ENCODE measurements at places on chromosomes 3 and 15. TPM values are rescaled to one million over a fixed set of nuclear protein-coding genes. Genes with fewer than 3 reads are reported as not detected.
A peak's percentile ranks its signal among the peaks of the same experiment; 100 is the strongest.

The TRH gene
- not detected for total RNA-seq

The CPN2 gene
- total RNA-seq = not detected

DNA sequence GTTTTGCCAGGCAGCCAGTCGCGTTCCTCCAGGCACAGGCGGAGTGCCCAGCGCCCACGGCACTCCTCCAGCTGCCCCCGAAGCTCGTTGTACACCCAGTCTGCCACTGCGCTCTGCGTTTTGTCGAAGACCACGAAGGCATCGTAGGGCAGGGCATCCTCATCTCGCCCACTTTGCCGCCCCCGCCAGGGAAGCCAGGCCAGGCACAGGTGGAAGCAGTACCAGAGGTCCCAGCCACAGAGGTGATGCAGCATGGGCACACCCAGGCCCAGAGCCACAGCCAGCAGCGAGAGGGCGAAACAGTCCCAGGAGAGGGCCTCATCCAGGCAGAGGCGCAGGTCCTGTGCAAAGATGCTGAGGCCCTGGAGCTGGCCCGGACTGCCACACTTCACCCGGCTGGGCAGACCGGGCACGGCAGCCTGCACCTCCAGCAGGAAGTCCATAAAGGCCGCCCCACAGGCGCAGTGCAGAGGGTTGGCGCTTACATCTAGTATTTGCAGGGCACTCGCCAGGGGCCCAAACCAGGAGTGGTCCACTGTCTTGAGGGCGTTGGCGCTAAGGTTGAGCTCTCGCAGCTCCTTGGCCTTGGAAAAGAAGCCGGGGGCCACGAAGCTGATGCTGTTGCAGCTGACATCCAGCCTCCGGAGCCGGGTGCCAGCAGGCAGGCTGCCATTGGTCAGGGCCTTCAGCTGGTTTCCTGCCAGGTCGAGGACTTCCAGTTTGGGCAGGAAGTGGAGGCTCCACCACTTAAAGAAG lies 3.7 kb downstream of the TLR9 start:
- DNase-seq = no peak

GRCh38 chr3:23435318-23435717 lies 232.2 kb downstream of the UBE2E2 start:
- DNase-seq = peak; percentile 33

DNA sequence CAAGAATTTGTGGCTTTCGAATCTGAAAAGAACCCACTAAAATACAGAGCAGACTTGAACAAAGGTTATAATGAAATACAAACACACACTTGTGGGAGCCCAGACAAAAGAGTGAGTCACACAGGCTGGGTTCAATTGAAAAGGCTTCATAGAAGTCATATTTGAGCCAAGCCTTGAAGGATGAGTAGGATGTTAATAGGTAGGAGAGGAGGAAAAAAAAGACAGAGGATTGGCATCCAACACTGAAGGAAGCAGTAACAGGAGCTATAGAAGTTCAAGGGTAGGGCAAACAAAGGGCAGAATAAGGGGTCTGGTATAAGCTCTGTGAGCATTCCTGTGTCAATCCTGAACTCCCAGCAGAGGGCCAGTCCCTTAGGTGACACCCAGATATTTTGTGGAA lies 325.4 kb downstream of the FOXP1 start:
- peak; percentile 82 for DNase-seq

DNA sequence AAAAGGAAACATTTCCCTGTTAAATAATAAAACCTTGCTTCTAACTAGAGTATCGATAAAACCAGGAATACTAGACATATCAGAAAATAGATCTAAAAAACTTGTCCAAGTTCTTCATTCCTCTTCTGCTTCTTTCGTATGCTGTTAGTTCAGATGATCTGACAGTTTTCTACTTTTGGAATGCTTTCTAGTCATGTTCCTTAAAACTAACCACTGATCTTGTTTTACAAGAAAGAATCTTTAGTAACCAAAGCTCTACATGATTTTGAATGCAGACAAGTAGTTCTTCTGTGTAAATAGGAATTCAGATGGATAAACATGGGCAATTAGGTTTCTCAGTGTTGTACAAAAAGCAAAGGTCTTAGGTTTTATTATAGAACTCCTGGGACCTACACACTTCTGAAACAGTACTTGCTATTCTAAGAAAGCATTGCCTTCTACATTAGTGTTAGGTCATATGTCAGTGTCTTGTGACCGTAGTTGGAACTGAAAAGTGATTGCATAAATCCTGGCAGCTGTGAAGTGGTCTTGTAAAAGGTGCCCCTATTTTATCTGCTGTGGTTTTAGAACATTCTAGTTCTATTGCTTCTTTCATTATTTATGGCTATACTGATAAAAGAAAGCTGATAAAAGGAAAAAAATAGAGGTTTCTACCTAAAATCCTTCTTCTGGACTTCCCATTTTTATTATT lies 40.7 kb downstream of the SNRK start:
- DNase-seq = no peak

DNA sequence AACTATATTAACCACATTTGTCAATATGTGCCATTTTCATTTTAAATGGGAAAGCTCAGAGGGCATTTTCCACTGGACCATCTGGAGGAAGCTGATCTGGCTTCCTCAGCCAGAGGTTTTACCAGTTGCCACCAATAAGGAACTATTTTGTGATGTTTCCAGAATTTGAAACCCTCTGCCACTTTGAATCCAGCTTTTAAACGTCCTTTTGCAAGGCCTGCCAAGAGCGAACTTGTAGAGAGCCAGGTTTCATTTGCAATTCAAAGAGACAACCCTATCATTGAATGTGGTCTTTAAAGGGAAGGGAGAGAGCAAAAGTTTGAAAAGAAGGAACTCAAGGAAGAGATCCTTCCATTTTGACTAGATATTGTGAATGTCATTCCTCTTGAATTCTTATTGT lies 123.3 kb upstream of the CHL1 start:
- DNase-seq = no peak

DNA sequence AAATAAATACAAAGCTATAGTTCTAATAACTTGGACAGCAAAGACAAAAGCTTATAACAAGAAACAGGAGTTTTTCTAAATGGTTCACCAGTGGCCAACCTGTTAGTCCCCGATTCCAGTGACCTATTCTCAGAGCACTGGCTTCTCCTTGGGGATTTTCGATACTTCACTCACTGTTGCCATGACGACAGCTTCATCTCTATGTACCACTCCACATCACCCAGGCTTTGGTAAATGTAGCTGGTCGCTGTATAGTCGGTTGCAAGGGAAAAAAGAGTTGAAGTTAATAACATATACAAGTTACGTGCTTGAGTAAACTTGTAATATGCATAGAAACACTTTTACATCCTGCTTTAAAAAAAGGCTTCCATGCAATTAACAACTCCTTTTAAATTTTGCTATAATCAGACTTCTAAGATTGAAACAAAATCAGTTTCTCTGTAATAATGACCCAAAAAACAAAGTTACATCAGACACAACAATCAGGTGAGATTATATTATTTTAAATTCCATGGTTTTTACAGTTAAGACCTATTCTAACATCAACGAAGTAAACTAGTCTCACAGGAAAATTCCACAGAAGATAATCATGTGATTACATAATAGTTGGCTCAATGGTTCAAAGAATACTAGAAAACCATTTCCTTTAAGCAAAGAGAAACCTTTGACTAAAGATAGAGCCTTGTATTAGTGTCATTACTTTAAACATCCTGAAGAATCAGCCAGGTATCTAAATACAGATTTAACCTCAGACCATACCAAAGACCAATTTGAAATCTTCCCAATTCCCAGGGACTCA lies 2.9 kb downstream of the CCNL1 start:
- DNase-seq = peak; percentile 50

GRCh38 chr3:128585189-128585588 lies 65.4 kb downstream of the RPN1 start:
- no peak for DNase-seq

DNA sequence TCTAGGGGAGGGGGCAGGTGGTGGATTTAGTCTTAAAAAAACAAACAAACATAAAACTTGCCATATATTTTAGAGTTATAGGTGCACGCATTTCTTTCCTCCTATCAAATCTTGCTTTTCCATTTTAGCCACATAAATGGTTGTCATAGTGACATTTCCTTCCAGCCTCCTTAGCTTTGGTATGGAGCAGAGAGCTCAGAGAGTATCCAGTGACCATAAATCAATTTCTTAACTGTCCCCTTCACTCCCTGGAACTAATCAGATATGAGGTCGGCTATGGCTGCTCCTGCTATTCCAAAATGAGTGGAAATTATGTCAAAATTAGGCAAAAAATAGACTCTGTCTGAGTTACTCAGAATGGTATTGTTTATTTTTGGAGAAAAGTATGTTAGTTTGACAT lies 164.5 kb downstream of the EBLN2 start:
- DNase-seq = no peak

The TLR9 gene
- total RNA-seq = not detected

GRCh38 chr15:36458411-36458810 lies 121.0 kb upstream of the CDIN1 start:
- DNase-seq = no peak

DNA sequence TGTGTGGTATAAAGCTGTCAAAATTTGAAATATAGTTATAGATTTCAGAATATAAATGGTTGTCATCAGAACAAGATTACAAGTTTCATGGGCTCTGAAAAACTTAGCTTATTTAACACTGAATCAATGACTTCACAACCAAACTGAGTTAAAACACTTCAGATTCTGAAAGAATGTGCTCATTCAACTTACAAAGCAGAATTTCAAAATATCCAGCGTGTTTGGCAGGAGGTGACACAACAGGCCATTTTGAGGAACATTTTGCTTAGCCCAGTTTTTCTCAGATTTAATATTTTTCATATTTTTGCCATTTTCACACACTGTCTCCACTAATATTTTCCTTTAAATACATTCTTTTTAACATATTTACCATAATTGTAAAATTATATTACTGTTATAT lies 781.1 kb downstream of the TUSC7 start:
- DNase-seq = no peak

The PDE8A gene
- 25.7 TPM for total RNA-seq

DNA sequence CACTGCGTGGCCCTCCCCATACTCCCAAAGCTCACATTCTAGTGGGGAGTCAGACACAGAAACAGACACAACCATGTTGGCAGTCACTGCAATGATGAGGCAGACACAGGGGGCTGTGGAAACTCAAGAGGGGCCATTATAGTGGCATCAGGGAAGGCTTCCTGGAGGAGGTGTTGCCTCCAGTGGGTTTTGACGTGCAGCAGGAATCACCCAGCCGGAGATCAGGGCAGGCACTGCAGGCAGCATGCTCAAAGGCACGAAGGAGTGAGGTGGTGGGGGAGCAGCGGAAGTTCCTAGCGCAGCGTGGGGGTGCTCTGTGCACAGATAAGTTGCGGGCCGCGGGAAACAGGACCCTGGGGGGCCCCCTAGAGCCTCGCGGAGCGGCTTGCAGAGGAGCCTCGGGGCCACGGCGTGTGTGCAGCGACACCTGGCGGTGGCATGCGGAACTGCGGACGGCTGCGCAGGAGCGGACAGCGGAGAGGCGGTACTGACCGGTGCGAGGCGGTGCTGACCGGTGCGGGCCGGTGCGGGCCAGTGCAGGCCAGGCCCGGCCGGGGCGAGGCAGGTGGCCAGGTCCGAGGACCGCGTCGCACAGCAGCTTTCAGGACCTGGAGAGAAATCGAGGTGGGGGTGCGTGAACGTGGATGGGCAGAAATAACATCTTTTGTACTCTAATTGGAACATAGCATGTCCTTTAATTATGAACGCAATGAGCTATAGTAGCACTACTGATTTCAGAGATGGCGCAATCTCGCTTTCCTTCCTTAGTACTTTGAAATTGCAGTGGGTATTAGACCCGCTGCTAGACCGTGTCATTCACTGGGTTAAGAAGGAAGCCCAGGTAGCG lies 101.5 kb downstream of the FBLN2 start:
- peak; percentile 44 for DNase-seq

DNA sequence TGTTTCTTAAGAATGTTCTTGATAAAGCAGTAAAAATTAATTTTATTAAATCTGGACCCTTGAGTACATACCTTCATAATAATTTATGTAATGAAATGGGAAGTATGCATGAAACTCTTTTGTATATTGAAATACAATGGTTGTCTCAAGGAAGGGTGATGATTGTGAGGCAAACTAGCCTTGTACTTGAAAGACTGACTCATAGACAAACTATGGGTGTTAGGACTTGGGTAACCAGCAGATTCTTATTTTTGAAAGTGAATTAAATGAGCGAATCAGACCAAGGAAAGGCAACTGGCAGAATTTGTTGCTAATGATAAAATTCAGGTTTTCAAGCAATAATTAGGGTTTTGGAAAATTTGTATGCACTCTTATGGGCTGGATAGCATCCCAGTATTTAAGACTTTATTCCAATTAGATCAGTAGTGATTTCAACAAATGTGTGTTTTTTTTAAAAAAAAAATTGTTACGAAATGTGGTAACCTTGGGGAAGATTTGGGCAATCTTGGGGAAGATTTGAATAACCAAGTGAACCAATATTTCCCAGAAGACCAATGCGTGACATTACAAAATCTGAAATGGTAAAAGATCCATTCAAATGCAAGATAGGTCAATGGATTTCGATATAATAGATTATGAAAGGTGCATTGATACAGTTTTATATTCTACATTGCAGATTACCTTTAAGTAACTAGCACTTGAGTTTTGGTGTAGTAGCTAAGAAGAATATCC lies 42.0 kb downstream of the ATP2C1 start:
- peak; percentile 73 for DNase-seq

- DNase-seq = no peak
Observed at GRCh38 chr3:179927191-179927590, 109.5 kb downstream of the PEX5L start.

The DUOXA2 gene
- 0.05 TPM for total RNA-seq

DNA sequence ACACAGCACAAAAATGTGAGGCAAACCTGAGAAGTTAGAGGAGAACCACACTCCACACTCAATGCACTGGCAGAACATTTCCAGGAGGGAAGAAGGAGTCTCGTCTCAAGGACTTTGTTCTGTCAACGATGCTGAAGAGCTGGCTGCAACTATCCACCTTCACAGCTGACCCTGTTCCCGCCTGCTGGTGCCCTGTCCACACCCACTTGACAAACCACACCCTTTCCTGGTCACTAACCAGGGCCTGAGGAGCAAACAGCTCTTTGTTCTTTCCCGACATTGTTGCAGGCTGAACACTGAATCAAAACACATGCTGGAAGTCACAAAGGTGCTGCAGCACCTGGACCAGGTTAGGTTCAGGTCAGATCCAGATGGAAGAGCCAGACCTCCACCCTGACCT lies 92.6 kb upstream of the ARRDC4 start:
- no peak for DNase-seq

GRCh38 chr3:48038971-48039481 lies 22.8 kb upstream of the MAP4 start:
- DNase-seq = peak; percentile 61

GRCh38 chr15:22981051-22981840 lies 1.1 kb upstream of the CYFIP1 start:
- DNase-seq = no peak

GRCh38 chr3:16061491-16061890 lies 113.0 kb upstream of the GALNT15 start:
- DNase-seq = peak; percentile 4

DNA sequence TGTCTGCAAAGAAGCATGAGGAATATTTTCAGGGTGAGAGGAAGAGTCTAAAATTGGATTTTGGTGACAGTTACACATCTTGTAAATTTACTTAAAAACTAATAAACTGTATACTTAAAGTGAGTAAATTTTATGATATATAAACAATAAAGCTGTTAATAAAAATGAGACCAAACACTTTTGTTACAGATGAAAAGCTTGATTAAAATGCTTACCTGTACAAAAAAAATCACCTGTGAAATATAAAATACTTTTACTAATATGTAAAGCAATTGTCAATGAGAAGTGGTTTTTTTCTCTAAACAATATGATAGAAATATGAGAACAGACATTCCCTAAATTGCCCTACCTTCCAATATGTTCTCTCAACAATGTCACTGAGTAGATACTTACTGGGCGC lies 27.2 kb upstream of the CPB1 start:
- DNase-seq = no peak

Data from M059J (cell line).